Breast epithelium (tissue), 4 donors: ENCODE measurements at places on chromosomes 12 and 14.

GRCh38 chr12:111311011-111311410 lies 57.9 kb downstream of the PHETA1 start:
- H3K4me1 ChIP-seq = no peaks in the 10 kb centered on the region
- no peaks in the 10 kb centered on the region for H3K36me3 ChIP-seq
- H3K4me3 ChIP-seq = no peak overlapping the region
- H3K27me3 ChIP-seq = peaks cover 12% of the 10 kb centered on the region
- H3K27ac ChIP-seq = no peak overlapping the region
- no peak for DNase-seq

GRCh38 chr14:76772300-76773187 lies 11.3 kb downstream of the VASH1 start:
- H3K4me1 ChIP-seq = no peaks in the 10 kb centered on the region
- DNase-seq = no peak
- no peaks in the 10 kb centered on the region for H3K27me3 ChIP-seq
- H3K27ac ChIP-seq = peak overlapping the region; percentile 61
- no peak overlapping the region for H3K4me3 ChIP-seq
- H3K36me3 ChIP-seq = no peaks in the 10 kb centered on the region

GRCh38 chr12:3041558-3042164 lies 35.5 kb upstream of the TSPAN9 start:
- H3K27me3 ChIP-seq = no peaks in the 10 kb centered on the region
- peak; percentile 25 for DNase-seq
- no peak overlapping the region for H3K4me3 ChIP-seq
- no peaks in the 10 kb centered on the region for H3K36me3 ChIP-seq
- no peaks in the 10 kb centered on the region for H3K4me1 ChIP-seq

DNA sequence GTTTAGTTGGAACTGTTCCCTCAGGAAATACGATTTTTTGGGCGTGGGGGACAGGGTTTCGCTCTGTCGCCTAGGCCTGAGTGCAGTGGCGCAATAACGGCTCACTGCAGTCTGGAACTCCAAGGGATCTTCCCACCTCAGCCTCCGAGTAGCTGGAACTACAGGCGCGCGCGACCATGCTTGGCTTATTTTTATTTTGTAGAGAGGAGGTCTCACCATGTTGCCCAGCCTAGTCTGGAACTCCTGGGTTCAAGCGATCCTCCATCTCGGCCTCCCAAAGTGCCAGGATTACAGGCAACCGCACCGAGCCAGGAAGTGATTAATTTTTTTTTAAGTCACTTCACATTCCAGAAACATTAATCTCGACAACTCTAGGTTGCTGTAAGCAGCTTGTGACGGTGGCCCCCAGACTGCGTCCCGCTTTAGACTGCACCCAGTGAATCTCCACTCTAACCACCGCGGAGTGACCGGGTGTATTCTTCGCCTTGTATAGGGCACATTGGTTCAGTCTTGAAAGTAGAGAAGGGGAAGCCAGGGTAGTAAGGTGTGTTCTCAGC lies 830 bp upstream of the MIS18BP1 start:
- H3K36me3 ChIP-seq = no peaks in the 10 kb centered on the region
- no peaks in the 10 kb centered on the region for H3K27me3 ChIP-seq
- H3K4me3 ChIP-seq = peak overlapping the region; percentile 96
- no peaks in the 10 kb centered on the region for H3K4me1 ChIP-seq
- DNase-seq = no peak
